ENCODE measurements at places on chromosomes 1 and 21.

- no peak for DNase-seq
Observed at GRCh38 chr1:93770640-93771039, 89.0 kb upstream of the BCAR3 start.

- DNase-seq = no peak
Observed at GRCh38 chr1:184088037-184088436, 36.5 kb downstream of the TSEN15 start.

GRCh38 chr1:56028244-56028643 lies 551.1 kb downstream of the PLPP3 start:
- DNase-seq = no peak

DNA sequence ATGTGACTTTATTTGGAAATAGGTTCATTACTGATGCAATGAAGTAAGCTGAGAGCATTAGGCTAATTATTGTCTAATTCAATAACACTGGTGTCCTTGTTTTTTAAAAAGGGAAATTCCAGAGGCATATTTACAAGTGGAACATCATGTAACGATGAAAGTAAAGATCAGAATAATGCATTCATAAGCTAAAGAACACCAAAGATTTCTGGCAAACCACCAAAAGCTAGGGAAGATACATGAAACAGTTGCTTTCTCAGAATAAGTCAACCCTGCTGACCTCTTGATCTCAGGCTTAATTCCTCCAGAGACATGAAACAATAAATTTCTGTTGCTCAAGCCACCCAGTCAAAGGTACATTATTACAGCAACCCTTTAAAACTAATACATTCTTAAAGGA lies 20.3 kb upstream of the IFI16 start:
- DNase-seq = no peak

GRCh38 chr1:167548059-167548932 lies 5.3 kb downstream of the CREG1 start:
- no peak for DNase-seq

DNA sequence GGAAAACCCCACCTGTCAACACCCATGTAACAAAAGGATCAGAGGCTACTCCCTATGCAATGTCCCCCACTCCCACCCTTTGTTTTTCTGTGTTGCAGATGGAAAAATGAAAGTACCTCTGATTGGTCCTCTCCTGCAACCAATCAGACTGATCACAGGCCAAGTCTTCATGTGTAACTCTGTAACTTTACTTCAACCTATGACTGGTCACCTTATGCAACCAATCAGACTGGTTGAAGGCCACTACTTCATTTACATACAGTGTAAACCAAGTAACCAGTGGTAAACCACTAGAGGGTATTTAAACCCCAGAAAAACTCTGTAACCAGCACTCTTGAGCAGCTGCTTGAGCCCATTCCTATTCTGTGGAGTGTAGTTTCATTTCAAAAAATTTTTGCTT lies 266.3 kb upstream of the OLFM3 start:
- DNase-seq = no peak

- DNase-seq = no peak
Observed at GRCh38 chr1:42420911-42421585, 34.8 kb downstream of the ZMYND12 start.

DNA sequence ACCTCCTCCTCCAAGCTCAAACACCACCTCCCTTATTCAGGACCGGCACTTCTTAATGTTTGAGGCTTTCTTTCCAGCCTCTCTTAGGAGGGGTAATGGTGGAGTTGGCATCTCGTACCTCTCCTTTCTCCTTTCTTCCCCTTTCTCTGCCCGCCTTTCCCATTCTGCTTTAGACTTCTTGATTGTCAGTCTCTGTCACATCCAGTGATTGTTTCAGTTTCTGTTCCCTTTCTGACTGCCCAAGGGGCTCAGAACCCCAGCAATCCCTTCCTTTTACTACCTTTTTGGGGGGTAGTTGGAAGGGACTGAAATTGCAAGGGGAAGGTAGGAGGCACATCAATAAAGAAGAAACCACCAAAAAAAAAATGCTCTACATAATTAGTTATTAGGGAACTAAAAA lies 5.6 kb downstream of the ELK4 start:
- no peak for DNase-seq

DNA sequence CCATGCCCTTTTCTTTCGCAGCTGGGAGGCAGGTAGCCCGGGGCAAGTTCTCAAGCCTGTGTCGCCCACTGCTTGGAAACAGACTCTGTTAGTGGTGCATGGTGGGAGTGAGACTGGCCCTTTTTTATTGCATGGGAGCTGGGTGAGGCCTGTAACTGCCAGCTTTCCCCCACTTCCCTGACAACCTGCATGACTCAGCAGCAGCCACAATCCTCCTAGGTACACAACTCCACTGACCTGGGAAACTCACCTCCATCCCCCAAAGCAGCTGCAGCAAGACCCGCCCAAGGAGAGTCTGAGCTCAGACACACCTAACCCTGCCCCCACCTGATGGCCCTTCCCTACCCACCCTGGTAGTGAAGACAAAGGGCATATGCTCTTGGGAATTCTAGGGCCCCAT lies 25.8 kb downstream of the PIGP start:
- no peak for DNase-seq

DNA sequence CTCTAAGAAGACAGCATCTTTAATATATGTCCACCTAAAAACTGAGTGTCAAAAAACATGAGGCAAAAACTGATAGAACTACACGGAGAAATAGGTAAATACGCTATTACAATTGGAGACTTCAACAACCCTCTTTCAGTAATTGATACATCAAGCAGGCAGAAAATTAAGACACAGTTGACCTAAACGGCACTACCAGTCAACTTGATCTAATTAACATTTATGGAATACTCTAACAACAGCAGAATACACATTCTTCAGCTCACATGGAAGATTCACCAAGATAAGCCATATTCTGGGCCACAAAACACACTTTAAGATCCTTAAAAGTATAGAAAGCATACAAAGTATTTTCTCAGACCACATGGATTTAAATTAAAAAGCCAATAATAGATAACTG lies 137.6 kb downstream of the CLIC6 start:
- no peak for DNase-seq
